ENCODE measurements at places on chromosomes 11 and 22. TPM values are rescaled to one million over a fixed set of nuclear protein-coding genes. Genes with fewer than 3 reads are reported as not detected.

BEST1 gene
- 5.1 TPM for polyA plus RNA-seq

AAMDC gene
- polyA plus RNA-seq = 43.2 TPM

RASD2 gene
- polyA plus RNA-seq = 2.1 TPM

TSPAN32 gene
- polyA plus RNA-seq = 1.6 TPM

PTS gene
- 46.6 TPM for polyA plus RNA-seq

MN1 gene
- 13.7 TPM for polyA plus RNA-seq

MYO18B gene
- 0.16 TPM for polyA plus RNA-seq

POU2AF2 gene
- not detected for polyA plus RNA-seq

LRRC32 gene
- polyA plus RNA-seq = 65.6 TPM

MIAT gene
- 0.52 TPM for polyA plus RNA-seq

PDE2A gene
- polyA plus RNA-seq = 21.1 TPM

SLC37A2 gene
- polyA plus RNA-seq = 3.0 TPM

ALX4 gene
- polyA plus RNA-seq = 0.12 TPM

OR2AT4 gene
- 0.03 TPM for polyA plus RNA-seq

LRRN4CL gene
- polyA plus RNA-seq = 1.1 TPM

APOL3 gene
- 14.7 TPM for polyA plus RNA-seq

KBTBD3 gene
- polyA plus RNA-seq = 10.2 TPM

RIMBP3C gene
- polyA plus RNA-seq = 0.52 TPM

Data from renal cortex interstitium (tissue), 15 donors.